Left cardiac atrium (tissue), 4 donors: ENCODE measurements at places on chromosomes 1 and 21.

GRCh38 chr1:156430303-156430702 is 61.3 kb downstream of the RHBG start:
- no peak for DNase-seq

DNA sequence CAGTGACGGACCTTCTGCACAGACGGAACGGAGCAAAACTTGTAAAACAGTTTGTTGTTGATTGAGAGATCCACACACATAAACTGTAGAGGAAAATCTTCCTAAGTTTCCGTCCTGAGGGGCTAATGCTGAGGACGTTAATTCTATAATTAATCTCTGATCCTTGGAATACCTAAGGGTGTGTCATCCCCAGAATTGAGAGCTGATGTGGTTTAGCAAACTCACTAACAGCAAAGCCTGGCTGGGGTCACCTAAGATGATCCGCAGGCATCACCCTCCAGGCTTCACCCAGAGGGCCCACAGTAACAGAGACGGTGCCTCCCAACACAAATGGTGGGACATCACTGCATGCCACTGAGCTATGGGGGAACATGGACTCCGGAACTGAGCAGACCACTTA is 97.5 kb downstream of the SMYD2 start:
- DNase-seq = no peak

GRCh38 chr1:244154508-244154871 is 103.4 kb downstream of the ZBTB18 start:
- DNase-seq = no peak

DNA sequence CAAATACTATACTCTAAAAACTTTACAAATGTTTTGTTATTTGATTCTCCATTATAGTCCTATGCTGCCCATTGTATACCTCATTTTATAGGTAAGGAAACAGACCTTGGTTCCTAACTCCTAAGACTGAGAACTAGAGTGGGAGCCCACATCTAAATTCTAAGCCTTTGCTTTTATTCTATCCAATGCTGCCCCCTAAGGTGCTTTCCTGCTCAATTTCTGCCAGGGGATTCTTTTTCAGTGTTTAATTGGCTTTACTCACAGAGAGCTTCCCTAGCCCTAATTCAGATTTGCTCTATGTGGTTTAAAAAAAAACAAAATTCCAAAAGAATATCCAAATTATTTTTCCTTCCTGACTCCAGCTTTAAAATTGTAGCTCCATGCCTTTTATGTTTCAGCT is 64.5 kb downstream of the KIF14 start:
- no peak for DNase-seq

DNA sequence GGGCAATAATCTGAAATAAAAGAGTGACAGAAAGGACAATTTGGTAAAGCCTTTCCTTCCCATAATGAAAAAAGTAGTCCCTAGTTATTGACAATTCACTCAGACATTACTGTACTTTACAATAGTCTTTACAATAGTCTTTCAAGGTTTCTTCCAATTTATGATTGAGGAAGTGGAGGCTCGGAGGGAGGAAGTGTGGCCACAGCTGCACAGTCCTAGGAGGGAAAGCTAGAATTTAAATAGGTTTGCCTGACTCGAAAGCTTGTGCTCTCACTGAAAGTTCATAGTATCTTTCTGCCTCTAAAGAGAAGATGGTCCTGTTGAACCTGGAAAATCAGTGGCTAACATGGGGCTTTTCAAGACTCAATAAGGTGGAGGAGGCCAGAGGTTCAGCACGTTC is 203.2 kb downstream of the SDCCAG8 start:
- no peak for DNase-seq

DNA sequence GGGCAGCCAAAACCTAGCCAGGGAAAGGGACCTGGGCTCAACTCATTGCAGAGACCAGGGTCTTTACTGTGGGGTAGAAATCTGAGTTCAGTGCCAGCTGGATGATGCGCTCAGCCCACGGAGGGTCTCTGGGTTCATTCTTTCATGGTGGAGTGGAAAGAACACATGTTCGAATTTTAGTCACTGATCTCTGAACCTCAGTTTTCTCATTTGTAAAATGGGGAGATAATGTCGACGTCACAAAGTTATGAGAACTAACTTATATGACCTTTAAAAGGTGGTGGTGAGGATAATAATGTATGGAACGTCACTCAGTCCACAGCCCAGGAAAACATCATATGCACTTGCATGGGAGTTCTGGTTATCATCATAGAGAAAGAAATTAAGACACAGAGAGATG is 1.2 kb upstream of the TAL1 start:
- no peak for DNase-seq
